Karpas-422 (cell line): ENCODE measurements at places on chromosomes 2 and 18. TPM values are rescaled to one million over a fixed set of nuclear protein-coding genes. Genes with fewer than 3 reads are reported as not detected.
A peak's percentile ranks its signal among the peaks of the same experiment; 100 is the strongest.

OSBPL6 gene
- 0.11 and 0.30 TPM in 2 replicates for total RNA-seq

ONECUT2 gene
- total RNA-seq = not detected in 2 replicates

GALNT5 gene
- not detected in 2 replicates for total RNA-seq

RBKS gene
- total RNA-seq = 0.90 and 1.6 TPM in 2 replicates

CHST9 gene
- total RNA-seq = not detected in 2 replicates

- DNase-seq = no peak
These were observed 126.4 kb upstream of the HNMT start for GRCh38 chr2:137837830-137838229.

GRCh38 chr2:218927422-218927821, 32.0 kb upstream of the CDK5R2 start:
- DNase-seq = no peak

- no peak for DNase-seq
These were observed 428.4 kb upstream of the ZEB2 start for GRCh38 chr2:144948205-144948855.

DNA sequence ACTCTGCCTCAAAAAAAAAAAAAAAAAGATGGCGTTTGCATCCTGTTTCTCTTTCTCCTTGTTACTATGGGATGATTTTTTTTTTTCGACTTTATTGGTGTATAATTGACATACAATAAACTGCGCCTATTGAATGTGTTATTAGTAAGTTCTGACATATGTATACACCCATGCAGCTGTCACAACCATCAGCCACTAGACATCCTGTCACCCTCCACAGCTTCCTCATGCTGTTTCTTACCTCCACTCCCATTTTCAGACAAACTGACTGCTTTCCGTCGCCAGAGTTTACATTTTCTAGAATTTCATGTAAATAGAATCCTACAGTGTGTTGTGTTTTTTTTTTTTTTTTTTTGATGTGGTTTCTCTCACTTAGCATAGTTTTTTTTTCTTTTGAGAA, 27.9 kb downstream of the RRM2 start:
- DNase-seq = no peak

GRCh38 chr2:38033646-38034045, 42.3 kb downstream of the CYP1B1 start:
- DNase-seq = no peak

DNA sequence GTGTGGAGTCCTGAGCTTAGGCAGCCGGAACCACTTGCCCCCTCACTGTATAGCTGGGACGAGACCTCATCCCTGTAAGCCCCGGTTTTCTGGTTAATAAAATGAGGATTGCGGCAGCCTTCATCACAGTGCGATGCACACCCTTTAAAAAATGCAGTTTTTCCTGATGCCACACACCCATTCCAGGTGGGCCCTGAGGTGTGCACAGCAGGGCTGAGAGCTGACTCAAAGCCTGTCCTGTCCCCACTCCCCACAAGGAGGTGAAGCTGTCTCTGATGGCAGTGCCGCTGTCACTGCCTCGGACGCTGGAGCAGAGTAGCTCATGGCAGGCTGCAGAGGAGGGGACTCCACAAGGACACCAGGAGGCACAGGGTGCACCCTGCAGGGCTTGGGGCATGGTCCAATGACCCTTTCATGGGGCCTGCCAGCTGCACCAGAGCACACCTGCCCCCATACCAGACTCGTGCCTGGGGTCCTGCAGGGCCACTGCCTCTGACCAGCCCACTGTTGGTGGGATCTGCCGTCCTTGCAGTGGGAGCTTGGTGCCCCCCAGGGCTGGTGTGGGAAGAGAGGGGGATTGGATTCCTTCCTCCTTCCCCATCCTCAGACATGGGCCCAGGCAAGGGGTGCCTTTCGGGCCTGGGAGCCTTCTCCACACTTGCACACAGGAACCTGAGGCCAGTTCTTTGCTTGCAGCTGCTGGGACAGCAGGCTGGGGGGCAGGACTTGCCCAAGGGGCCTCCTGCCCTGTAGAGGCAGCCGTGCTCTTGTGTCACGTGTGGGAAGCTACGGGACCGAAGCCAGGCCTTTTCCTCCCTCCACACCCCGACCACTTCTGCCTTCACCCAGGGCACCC, 22.8 kb downstream of the GPC1 start:
- DNase-seq = no peak

DNA sequence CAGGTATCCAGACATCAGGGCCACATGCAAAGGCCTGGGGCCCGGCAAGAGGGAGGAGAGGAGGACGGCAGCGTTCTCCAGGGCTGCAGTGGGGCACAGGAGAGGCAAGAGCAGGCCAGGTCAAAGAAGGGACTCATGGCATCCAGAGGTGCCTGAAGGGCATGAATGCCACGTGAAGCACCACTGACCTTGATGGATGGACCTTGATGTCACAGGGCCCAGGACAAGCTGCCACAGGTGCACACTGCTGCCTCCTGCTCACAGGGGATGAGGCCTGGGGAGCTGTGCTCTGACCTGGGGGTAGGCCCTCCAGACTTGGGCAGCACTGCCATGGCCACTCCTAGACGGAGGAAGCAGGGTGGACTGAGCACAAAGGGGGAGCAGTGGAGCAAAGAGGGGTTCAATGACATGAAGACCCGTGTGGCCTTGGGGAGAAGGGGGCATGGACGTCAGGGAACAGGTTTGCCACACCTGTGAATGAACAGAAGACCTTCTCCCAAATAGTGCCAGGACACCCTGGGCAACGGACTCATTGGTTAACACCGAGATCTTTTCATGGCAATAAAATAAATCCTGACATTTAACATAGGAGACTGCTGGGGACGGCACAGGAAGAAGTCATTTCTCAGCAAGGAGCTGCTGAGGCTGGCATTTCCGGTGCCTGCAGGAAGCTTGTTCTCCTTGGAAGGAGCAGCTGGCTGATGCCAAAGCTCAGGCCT, 65.6 kb downstream of the EMX1 start:
- DNase-seq = no peak

GRCh38 chr2:11869391-11869991, 123.1 kb downstream of the LPIN1 start:
- no peak for DNase-seq

DNA sequence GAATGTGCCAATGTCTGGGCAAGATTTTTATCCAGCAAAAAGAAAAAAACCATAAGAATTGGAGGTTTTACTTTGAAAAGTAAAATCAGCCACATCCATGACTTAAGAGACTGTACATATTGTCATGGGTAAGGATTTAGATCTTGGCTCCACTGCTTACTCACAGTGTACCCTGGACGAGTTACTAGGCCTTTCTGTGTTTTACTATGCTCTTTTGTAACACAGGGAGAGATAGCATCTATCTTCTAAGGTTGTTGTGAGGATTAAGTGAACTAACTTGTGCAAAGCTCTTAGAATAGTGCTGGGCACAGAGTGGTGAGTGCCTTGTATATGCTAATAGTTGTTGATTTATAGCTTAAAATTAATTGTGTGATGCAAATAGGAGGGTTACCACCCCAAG, 255.9 kb downstream of the NEDD4L start:
- DNase-seq = no peak

- no peak for DNase-seq
These were observed 1278.4 kb upstream of the PIK3C3 start for GRCh38 chr18:40676668-40677067.

GRCh38 chr2:155841442-155841841, 491.1 kb downstream of the NR4A2 start:
- DNase-seq = no peak

DNA sequence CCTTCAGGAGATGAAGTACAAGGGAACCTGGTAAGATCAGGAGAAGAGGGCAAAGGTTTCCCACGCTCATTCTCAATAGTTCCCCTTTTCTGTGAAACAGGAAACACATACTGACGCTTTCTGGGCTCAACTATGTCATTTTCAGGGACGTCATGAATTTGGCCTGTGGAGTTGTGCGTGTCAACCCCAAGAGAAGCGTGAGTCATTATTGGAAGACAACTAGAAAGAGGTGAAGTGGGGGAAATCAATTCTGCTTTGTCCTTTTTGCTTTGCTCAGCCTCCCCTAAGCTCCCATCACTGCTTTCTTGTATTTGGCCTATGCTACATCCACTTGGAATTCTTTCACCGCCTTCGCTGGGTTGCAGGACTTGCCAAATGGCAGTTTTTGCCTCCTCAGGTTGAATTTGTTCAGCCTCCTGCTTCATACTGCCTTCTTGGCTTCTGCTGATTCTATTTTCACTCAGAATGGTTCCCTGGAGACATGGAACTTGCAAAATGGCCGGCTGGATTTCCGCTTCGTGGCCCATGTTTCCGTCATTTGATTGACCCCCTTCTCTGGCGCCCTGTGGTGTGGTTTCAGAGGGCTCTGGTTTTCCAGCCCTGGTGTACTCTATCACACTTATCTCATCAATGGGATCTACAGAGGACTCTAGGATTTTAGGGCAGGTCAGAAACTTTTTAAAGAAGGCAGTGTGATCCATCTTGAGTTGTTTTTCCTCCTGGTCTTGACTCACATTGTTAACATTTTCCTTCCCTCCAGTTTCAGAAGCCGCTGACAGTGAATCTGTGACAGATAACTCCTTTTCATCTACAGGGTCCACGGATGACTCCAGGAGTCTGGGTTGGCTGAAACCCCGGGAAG, 93.3 kb downstream of the ALPK2 start:
- peak; percentile 57 for DNase-seq

DNA sequence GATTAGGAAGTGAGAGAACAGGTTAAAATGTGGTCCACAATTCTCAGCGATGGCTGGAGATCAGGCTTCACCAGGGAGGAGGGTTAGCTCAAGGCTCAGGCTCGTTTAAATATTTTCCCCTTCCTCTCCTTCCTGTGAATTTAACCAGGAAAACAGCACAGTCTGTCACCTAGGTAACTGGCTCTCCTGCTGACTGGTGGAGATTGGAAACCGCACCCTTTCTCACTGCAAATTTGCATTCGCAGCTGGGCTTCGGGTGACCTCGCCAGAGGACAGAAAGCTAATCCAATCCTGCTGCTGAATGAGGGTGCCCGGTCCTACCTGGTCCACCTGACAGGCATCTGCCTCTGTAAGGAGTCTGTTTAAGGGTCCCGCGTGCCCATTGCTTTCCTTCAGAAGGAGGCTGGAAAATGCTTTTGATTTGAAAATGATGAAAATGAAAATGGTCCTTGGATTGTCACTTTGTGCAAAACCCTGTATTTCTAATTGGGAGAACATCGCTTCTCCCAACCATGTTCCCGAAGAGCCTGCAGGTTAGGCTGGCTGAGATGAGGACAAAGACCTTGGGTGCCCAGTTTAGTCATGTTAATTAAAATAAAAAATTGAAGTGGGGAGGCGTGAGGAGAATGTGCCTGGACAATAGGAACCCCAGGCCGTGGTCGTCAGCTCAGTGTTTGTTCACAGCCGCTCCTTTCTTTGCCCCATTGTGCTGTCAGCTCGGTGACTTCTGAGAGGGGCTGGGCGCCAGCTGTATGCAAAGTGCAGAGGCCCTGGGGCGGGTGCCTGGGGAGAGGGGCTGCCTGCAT, 43.4 kb upstream of the MTCL1 start:
- DNase-seq = peak; percentile 30

DNA sequence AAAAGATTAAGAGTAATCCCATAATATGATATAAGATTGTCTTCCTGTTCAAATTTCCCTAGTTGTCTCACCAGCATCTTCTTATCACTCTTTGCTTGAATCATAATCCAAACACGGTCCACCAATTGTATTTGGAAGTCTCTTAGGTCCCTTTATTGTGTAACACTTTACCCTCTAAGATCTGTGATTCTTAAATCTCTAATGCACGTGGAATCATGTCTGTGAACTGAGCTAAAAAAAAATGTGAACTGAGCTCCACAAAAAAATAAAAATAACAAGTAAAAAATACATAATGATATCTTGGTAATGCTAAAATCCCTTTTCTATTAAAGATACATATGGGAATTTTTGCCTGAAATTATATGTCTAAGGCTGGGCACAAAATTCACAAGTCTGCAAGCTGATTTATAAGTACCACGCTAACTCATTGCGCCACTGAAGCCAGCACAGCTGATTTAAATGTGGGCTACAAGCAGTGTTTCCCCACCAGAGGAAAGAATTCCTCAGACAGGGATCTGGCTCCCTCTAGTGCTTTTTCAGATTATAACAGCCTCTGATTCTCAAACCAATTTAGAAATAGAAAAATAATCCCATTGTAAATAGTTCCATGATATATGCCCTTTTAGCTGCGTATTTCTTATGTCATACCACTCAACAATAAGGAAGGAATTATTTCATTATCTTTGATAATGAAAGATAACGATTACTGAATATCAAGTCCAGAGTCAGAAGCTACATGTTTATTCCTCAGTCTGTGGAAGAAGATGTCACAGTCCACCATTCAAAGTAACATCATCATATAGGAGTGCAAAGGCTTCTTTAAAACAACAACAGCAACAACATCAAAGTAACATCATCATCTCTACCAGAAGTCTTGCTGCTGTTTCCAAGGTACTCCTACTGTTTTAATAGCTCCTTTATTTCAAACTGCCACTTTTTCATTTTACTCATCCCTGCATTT, 22.9 kb downstream of the RBM43 start:
- peak; percentile 84 for DNase-seq

DNA sequence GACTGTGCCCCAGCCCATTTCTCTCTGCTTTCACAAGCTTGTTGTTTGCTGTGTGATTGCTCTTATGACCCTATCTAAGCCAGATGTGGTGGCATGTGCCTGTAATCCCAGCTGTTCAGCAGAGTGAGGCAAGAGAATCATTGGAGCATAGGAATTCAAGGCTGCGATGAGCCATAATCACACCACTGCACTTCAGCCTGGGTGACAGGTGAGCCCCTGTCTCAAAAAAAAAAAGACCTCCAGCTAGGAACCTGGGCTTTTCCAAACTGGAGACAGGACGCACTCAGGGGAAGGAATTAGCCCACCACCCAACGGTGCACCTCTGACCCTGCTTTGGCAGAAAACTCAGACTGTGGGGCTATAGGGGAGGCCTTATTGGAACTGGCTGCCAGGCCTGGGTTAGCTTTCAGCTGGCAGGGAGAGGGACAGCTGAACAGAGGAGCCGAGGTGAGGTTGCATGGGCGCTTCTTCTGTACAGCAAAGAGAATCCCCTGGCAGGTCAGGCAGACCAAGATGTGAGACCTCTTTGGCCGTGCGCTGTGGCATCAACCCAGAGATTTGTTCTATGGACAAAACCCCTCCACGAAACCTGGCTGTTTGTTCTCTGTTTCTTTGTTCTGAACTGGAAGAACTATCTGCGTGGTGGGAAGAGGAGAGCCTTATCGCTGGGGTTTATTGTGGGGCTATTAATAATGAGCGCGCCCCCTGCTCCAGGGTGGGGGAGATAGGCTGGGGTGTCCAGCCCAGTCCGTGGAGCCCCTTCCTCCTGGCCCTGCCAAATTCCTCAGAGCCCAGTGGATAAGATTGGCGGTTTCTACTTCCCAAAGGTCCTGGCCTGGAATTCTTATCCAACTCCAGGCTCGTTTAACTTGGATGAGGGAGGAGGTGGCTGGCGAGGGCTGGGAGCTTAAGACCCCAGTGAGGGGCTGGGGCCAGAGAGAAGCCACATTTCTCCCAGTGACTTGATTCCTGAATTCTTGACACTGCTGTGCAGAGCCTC, 38.8 kb upstream of the SMAD7 start:
- DNase-seq = no peak

- no peak for DNase-seq
These were observed 128.2 kb upstream of the DNAJC10 start for GRCh38 chr2:182587831-182588230.

- DNase-seq = no peak
These were observed 11.5 kb upstream of the PUS10 start for GRCh38 chr2:61029533-61029932.

GRCh38 chr2:99489063-99489760, 605 bp downstream of the REV1 start:
- DNase-seq = peak; percentile 80
